Neuronal stem cell (in vitro differentiated cells): ENCODE measurements at places on chromosomes 7 and 10.

DNA sequence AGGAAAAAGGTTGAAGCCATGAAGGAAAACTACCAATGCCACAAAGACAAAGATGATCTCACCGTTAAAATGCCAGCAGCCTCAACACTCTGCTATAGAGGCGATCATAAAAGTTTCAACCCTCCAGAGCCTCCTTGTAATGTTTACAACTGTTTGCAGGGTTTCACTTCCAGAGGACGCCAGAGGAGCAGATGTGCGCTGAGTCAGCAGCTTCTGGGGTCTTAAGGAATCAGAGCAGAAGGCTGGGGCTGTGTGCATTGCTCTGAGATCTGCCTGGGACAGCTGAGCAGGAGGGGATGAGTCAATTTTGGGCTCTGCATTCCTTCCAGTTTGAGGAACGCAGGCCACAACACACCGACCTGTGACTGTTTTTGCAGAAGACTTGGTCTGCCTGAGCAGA is 98.3 kb downstream of the TMEM130 start:
- no peaks in the 10 kb centered on the region for H3K36me3 ChIP-seq
- no peaks in the 10 kb centered on the region for H3K27me3 ChIP-seq
- peaks cover 12% of the 10 kb centered on the region for H3K4me1 ChIP-seq

GRCh38 chr7:27965650-27966049 is 214.9 kb downstream of the JAZF1 start:
- no peak overlapping the region for H3K27ac ChIP-seq
- DNase-seq, result no peak
- H3K27me3 ChIP-seq, result no peaks in the 10 kb centered on the region
- H3K36me3 ChIP-seq, result no peaks in the 10 kb centered on the region

GRCh38 chr7:1940402-1940786 is 270.3 kb downstream of the ELFN1 start:
- H3K4me3 ChIP-seq, result no peak overlapping the region
- peaks cover 11% of the 10 kb centered on the region for H3K4me1 ChIP-seq
- H3K27me3 ChIP-seq, result no peaks in the 10 kb centered on the region
- peaks cover 8% of the 10 kb centered on the region for H3K36me3 ChIP-seq
- DNase-seq, result no peak

- H3K4me3 ChIP-seq, result no peak overlapping the region
- H3K27me3 ChIP-seq, result no peaks in the 10 kb centered on the region
- no peak overlapping the region for H3K27ac ChIP-seq
Measured at GRCh38 chr7:95620631-95621030, 24.3 kb upstream of the PDK4 start.

DNA sequence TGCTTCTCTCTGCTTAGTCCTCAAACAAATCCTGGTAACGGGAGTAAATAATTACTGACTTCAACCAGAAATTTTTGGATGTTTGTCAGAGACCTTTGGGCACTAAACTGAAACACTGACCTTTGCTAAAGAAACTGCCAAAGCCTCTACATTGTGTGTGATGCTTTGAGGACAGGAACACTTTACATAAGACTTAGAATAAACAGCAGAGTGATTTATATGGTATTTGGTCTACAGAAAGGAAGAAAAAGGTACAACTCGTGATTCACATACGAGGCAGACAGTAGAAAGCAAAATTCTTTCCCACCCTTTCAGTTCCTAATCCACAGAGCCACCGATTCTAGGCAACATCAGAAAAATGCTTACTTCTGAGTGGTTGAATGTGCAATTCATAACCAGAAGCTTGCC is 59.8 kb downstream of the SLC16A12 start:
- H3K27ac ChIP-seq, result no peak overlapping the region
- DNase-seq, result no peak
- no peaks in the 10 kb centered on the region for H3K27me3 ChIP-seq

DNA sequence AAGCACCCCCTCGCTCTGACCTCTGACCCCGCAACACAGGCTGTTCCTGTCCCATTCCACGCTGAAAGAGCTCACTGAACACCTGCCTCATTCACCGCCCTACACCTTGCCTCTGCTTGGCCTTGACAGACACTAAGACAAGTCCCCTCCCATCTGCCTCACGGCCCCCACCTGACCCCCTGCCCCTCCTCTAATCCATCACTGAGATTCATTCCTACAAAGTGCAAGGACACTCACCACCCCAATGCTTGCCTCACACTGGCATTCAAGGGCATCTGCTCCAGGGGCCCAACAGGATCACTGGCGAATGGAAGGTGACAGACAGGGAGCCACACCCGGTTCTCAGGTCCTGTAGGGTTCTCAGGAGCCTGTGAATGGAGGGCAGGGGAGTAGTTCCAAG is 68.1 kb upstream of the NANOS1 start:
- H3K36me3 ChIP-seq, result no peaks in the 10 kb centered on the region
- no peak for DNase-seq
- H3K4me1 ChIP-seq, result peaks cover 14% of the 10 kb centered on the region
- H3K4me3 ChIP-seq, result no peak overlapping the region
- H3K27me3 ChIP-seq, result peaks cover 9% of the 10 kb centered on the region
- no peak overlapping the region for H3K27ac ChIP-seq

DNA sequence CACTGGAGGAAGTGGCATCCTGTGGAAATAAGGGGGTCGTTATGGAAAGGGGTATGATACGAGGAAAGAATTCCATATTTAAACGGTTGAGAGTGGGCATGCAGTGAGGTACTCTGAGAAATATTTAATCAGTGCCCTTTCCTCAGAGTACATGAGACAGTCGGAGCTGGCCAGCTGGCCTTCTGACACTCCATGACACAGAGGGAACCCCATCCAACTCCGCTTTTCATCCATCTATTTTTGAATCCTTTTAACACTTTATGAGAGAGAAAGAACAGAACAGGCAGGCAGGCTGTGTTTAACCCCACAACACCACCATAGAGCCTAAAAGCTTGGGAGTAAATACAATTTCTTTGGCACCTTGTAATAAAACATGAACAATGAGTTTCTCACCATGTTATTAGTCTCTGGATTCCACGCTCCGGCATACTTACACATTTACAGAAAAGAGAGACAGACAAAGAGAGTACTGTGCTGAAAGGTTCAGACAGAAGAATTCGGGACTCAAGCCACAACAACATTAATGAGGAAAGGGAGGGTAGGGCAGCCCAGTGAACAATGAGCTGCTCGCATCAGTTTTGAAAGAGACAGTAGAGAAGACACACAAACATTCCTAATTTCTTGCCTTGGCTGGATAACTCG is 124.2 kb upstream of the PDLIM1 start:
- DNase-seq, result no peak
- peaks cover 17% of the 10 kb centered on the region for H3K4me1 ChIP-seq
- no peak overlapping the region for H3K27ac ChIP-seq
- no peak overlapping the region for H3K4me3 ChIP-seq
- no peaks in the 10 kb centered on the region for H3K27me3 ChIP-seq

- H3K36me3 ChIP-seq, result no peaks in the 10 kb centered on the region
- no peak overlapping the region for H3K4me3 ChIP-seq
- no peak for DNase-seq
- H3K4me1 ChIP-seq, result no peaks in the 10 kb centered on the region
Measured at GRCh38 chr10:13019280-13019679, 17.8 kb upstream of the CCDC3 start.

- H3K27ac ChIP-seq, result no peak overlapping the region
- no peak for DNase-seq
- peaks cover 20% of the 10 kb centered on the region for H3K27me3 ChIP-seq
- no peak overlapping the region for H3K4me3 ChIP-seq
- no peaks in the 10 kb centered on the region for H3K36me3 ChIP-seq
- H3K4me1 ChIP-seq, result peaks cover 25% of the 10 kb centered on the region
Measured at GRCh38 chr10:132523561-132524442, 13.8 kb upstream of the INPP5A start.
